HT-29 (cell line): ENCODE measurements at places on chromosomes 3 and 15. TPM values are rescaled to one million over a fixed set of nuclear protein-coding genes. Genes with fewer than 3 reads are reported as not detected.

Gene LMLN
- total RNA-seq, result 1.1 and 1.3 TPM in 2 replicates

Gene KIF7
- total RNA-seq, result 2.0 and 2.1 TPM in 2 replicates

Gene APOD
- 0.58 and 0.91 TPM in 2 replicates for total RNA-seq

Gene TMEM158
- total RNA-seq, result 0.15 and 2.0 TPM in 2 replicates

Gene ZNF660
- total RNA-seq, result not detected in 2 replicates

Gene SOX14
- not detected in 2 replicates for total RNA-seq

Gene TUSC2
- 66.8 and 69.2 TPM in 2 replicates for total RNA-seq

Gene TGFBR2
- 42.2 and 42.9 TPM in 2 replicates for total RNA-seq

Gene CACNA2D3
- total RNA-seq, result not detected in 2 replicates

Gene HCN4
- not detected in 2 replicates for total RNA-seq

Gene KIF15
- 4.9 and 5.5 TPM in 2 replicates for total RNA-seq

Gene ACTRT3
- total RNA-seq, result 3.3 and 3.4 TPM in 2 replicates

Gene FAIM
- total RNA-seq, result 4.2 and 9.1 TPM in 2 replicates

Gene SLC6A20
- 8.0 and 8.3 TPM in 2 replicates for total RNA-seq

Gene RFTN1
- not detected in 2 replicates for total RNA-seq

Gene SERF2
- total RNA-seq, result 758 and 789 TPM in 2 replicates

Gene SPSB4
- not detected in 2 replicates for total RNA-seq

Gene USP3
- 39.4 and 47.6 TPM in 2 replicates for total RNA-seq

Gene BUB1B
- total RNA-seq, result 39.8 and 40.1 TPM in 2 replicates

Gene SERPINI2
- not detected in 2 replicates for total RNA-seq

Gene PLA1A
- not detected in 2 replicates for total RNA-seq

Gene ZNF80
- not detected in 2 replicates for total RNA-seq

Gene MAGI1
- 15.6 and 26.2 TPM in 2 replicates for total RNA-seq

Gene DYNC1LI1
- total RNA-seq, result 11.2 and 14.6 TPM in 2 replicates

Gene DZIP1L
- not detected in 2 replicates for total RNA-seq

Gene CHST14
- 8.6 and 9.0 TPM in 2 replicates for total RNA-seq

Gene LRRC31
- total RNA-seq, result 0.29 and 0.48 TPM in 2 replicates

Gene GNAT1
- 0.18 TPM in 1 of 2 replicates, not detected in the other for total RNA-seq

Gene PLSCR5
- total RNA-seq, result not detected in 2 replicates

Gene TMEM212
- 0.05 TPM in 1 of 2 replicates, not detected in the other for total RNA-seq

Gene MRPL47
- 23.4 and 27.9 TPM in 2 replicates for total RNA-seq

Gene PRTG
- total RNA-seq, result not detected in 2 replicates

Gene FBXW12
- not detected in 2 replicates for total RNA-seq

Gene GPR15
- total RNA-seq, result not detected in 2 replicates

Gene FOXL2
- not detected in 2 replicates for total RNA-seq

Gene GHSR
- total RNA-seq, result not detected in 2 replicates

Gene KLHL6
- not detected in 2 replicates for total RNA-seq

Gene PCCB
- 45.3 and 51.3 TPM in 2 replicates for total RNA-seq
